Kidney capillary endothelial cell (primary cell): ENCODE measurements at places on chromosomes 2 and 18.

DNA sequence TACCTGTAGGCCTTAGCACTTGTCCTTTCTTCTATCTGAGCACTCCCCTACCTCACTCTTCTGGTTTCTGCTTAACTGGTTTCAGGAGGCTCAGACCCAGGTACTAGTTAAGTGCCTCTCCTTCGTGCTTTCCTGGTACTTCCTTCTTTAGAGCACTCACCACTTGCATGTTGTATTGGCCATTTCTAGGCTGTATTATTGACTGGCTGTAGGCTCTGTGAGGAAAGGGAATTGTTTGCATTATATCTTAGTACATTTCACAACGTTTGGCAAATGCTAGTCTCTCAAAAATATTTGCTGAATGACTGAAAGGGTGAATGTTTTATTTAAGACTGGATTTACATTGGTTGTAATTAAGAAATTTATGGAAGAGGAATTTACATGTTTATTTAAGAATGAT, 36.0 kb upstream of the SCN1A start:
- no peak for DNase-seq

DNA sequence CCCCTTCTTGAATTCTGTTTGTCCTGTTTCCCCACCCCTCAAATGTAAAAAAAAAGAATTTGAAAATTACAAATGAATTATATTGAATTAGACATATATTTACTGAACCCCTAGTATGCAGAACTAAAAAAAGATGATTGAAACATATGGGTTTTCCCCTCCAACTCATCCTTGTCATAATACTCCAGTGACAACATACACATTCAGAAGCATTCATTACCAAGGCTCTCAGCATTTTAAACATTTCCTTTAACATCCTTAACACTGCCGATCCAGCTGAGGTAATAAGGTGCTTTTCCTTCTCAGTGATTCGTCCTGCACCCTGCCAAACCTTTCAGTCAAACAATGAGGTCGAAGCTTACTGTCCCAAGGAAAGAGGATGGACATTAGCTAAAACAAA, 53.1 kb upstream of the DTNB start:
- no peak for DNase-seq

DNA sequence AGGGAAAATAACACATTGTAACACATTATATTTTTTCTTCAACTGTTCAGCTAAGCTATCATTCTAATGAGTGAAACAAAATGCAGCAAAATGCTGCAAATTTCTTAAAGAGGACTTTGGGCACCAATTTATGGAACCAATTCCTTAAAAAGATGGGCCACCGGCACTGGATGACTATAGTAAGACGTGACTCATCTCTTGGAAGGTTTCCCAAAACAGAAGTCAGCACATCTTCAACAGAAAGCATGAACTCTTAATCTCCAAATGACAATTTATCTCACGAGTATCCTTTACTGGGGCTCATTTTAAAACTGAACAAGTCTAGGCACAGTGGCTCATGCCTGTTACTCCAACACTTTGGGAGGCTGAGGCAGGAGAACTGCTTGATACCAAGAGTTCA, 213.4 kb downstream of the CDH20 start:
- DNase-seq = peak; percentile 21

GRCh38 chr2:65488527-65488926, 56.1 kb upstream of the SPRED2 start:
- no peak for DNase-seq

DNA sequence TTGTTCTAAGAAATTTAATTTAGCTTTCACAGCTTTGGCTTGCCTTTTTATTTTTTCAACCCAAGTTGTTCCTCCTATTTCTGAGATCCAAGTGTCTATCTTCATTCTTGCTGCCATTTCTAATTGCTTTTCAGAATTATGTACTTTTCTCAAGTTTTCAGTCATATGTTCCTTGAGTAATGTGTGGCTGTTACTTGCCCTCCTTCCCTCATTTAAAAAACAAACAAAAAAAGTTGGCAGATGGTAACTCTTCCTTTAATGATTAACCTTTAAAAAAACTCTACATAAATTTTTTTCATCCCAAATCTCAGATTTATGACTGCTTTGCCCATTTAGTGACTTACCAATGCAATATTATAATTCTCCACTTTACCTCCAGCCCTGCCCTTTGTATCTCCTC, 131.3 kb downstream of the GALNT3 start:
- no peak for DNase-seq
